Omental fat pad (tissue), 4 donors: ENCODE measurements at places on chromosomes 16 and 17.

DNA sequence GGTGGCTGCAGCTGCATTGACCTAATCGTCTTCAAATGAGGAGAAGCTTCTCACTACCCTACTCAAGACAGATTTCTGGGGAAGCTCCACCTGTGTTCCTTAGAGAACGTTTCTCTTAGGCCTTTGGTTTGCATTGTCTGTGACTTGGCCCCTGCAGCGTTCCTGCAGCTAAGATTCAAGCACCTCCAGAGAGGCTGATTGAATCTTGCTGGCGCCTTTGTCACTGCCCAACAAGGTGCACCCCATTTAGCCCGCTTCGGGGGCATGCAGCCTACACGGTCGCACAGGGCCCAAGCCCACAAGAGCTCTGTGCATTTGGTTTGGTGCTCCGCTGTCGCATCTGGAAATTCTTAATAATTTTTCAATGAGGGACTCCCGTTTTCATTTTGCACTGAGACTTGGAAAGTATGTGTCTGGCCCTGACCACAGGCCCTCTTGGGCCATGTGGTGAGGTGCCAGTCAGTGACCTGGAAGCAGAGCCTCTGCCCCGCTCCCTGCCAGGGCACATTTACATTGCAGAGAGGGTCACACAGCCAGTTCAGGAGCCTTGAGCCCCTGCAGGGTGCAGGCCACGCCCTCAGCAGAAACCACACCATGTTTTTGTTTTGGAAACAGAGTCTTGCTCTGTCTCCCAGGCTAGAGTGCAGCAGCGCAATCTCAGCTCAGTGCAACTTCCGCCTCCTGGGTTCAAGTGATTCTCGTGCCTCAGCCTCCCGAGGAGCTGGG, 51.1 kb upstream of the CACNG5 start:
- DNase-seq = no peak

GRCh38 chr16:49498666-49499413, 125.2 kb downstream of the C16orf78 start:
- DNase-seq = no peak

GRCh38 chr16:51773071-51773890, 622.2 kb upstream of the SALL1 start:
- no peak for DNase-seq

GRCh38 chr17:65208717-65209116, 71.5 kb downstream of the RGS9 start:
- no peak for DNase-seq

DNA sequence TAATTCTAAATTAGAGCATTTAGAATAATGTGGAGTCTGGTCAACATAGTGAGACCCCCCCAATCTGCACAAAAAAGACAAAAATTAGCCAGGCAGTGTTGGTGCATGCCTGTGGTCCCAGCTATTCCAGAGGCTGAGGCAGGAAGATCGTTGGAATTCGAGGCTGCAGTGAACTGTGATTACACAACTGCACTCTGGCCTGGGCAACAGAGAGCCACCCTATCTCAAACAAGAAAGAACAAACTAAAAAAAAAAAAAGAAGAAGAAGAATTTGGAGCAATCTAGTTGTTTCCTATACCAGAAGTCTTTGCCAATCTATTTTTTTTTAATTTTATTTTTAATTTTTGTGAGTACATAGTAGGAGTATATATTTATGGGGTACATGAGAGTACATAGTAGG, 6.0 kb downstream of the CETP start:
- no peak for DNase-seq

DNA sequence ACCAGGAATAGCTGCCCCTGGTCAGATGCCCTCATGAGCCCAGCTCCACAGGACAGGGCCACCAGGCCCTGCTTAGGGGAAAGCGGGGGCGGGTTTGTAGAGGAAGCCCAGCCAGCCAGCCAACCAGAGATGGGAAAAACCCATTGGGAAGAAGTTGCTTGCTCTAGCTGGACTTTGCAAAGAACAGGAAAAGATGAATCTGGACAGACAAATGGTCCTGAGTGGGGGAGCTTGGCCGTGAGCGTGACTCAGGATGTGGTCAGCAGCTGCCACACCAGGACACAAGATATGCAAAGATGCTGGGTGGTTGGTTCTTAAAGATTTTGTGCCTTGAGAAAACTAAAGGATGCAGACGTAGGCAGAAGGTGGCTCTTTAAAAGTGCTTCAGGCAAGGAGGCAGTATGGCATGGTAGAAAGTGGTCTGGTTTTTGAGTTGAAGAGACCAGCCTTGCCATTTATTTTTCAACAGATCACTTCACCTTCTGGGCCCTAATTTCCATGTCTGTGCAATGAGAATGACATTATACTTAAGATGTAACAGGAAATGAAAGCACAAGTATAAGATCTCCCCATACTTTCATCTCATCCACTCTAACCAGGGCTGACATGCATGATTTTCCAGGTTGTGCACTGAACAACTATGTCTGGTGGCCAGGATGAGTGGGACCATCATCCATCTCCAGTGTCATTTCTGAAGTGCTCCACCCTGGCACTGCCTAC, 27.8 kb upstream of the HEATR6 start:
- DNase-seq = no peak

DNA sequence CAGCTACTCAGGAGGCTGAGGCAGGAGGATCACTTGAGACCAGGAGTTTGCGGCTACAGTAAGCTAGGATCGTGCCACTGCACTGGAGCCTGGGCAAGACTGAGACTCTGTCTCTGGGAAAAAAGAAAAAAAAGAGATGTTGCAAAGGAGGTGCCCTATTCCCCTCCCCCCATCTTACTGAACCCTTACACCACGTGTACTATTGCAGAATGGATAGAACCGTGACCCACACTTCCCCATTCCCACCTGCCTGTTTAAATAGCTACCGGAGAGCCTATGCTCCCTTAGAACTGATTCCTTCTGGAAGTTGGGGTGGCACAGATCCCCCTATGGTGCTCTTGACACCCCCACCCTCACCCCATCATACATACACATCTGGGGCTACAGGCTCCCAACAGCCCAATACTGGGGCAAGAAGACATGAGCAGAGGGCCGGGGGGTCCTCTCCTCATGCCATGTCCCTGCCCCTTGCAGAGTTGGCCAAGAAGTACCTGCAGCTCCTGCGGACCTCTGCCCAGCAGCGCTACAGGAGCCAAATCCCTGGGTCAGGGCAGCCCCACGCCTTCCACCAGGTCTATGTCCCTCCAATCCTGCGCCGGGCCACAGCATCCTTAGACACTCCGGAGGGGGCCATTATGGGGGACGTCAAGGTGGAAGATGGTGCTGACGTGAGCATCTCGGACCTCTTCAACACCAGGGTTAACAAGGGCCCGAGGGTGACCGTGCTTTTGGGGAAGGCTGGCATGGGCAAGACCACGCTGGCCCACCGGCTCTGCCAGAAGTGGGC, 35.7 kb downstream of the NLRC5 start:
- no peak for DNase-seq

DNA sequence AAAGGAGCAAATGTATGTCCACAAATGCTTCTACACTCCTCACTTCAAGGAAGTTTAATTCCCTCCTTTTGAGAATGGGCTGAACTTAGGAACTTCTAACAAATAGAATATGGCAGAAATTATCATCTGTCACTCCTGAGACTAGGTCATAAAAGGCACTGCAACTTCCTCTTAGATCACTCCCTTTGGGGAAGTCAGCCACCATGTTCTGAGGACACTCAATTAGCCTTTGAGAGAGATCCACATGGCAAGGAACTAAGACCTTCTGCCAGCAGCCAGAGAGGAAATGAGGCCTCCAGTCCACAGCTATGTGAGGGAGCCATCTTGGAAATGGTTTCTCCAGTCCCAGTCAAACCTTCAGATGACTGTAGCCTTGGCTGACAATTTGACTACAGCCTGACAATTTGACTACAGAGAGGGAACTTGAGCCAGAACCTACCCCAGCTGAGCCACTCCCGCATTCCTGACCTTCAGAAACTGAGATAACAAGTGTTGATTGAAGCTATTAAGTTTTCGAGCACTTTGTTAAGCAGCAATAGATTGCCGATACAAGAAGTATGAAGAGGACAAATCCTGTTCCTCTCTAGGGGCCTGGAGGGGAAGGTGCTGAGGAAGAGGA, 113.4 kb upstream of the SEC14L1 start:
- no peak for DNase-seq

- DNase-seq = no peak
These were observed 452.1 kb upstream of the ASIC2 start for GRCh38 chr17:33745047-33745760.

DNA sequence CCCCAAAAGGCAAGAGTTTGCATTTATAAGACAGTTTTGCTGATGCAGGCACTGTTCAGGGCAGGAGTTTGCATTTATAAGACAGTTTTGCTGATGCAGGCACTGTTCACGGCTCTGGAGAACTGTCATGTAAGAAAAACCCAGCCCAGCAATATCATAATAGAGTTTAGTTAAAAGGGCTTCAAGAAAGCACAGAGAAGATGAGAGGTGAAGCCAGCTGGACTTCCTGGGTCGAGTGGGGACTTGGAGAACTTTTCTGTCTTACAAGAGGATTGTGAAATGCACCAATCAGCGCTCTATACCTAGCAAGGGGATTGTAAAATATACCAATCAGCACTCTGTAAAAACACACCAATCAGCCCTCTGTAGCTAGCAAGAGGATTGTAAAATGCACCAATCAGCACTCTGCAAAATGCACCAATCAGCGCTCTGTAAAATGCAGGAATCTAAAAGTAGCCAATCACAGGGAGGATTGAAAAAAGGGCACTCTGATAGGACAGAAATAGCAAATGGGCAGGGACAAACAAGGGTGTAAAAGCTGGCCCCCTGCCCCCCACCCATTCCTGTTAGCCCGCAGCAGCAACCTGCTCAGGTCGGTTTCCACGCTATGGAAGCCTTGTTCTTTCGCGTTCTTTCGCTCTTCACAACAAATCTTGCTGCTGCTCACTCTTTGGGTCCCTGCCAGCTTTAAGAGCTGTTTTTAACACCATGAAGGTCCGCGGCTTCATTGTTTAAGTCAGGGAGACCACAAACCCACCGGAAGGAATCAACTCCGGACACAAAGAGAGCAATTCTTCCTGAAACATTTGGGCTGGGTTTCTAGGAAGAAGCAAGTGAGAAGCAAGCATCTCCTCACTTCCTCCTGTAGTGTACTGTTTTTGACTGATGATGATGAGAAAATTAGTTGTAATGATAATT, 1.8 kb upstream of the CBX1 start:
- DNase-seq = no peak

- no peak for DNase-seq
These were observed 190.9 kb downstream of the HS3ST3A1 start for GRCh38 chr17:13410874-13411273.

DNA sequence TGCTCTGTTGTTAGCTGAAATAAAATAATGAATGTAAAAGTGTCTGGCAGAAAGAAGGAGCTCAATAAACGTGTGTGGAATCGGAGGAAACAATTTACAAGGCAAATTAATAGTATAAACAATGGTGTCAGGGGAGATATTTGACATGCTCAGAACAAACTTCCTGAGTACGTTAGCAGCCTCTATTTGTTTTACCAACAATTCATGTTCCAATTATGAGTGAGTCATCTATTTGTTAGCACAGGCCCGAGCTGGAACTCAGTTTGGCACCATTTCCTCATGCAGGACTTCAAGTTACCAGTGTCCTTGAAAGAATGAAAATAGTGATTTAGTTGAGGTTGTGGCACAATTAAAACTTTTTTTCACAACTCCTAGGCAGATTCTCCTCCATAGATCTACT, 9.1 kb downstream of the ASIC2 start:
- no peak for DNase-seq

- no peak for DNase-seq
These were observed 26.4 kb downstream of the ARHGAP17 start for GRCh38 chr16:24988593-24989338.

GRCh38 chr16:907842-908241, 62.9 kb downstream of the LMF1 start:
- DNase-seq = no peak

- no peak for DNase-seq
These were observed 46.7 kb downstream of the C16orf82 start for GRCh38 chr16:27113341-27113841.

DNA sequence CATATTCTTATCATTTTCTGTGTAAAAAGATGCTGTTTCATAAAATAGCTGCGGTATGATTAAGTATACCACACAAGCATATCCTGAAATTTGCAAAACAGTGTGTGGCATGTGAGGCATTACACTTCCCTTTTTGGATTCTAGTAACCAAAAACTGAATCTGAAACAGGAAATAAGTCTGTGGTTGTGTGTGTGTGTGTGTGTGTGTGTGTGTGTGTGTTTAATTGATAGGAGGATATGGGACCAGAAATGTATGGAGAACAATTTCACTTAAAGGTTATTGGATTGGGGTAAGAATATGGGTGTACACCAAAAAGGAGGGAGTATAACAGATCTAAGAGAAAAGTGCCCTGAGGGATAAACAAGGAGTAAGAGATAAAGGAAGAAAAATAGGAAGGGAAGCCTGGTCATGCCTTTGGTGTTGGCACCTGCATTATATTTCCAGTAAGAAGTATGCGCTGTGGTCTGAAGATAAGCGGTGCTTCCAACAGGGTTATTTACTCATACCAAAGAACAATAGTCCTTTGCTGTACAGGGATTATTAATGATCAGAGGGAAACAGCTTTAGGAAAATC, 4.0 kb downstream of the LYRM1 start:
- no peak for DNase-seq

DNA sequence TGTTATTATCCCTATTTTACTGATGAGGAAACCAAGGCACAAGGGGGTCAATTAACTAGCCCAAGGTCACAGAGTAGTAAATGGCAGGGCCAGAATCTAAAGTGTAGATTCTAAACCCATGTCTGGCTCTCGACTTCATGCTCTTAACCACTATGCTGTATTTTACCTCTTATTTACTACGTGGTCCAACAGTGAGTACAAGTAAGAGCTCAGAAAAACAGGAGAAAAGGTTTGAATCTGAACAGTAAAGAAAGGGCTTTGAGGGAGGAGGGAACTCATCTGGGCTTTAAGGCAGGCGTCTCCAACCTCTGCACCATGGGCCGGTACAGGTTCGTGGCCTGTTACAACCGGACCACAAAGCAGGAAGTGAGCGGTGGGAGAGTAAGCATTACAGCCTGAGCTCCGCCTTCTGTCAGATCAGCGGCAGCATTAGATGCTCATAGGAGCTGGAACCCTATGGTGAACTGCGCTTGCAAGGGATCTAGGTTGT, 62.9 kb downstream of the SMURF2 start:
- no peak for DNase-seq

DNA sequence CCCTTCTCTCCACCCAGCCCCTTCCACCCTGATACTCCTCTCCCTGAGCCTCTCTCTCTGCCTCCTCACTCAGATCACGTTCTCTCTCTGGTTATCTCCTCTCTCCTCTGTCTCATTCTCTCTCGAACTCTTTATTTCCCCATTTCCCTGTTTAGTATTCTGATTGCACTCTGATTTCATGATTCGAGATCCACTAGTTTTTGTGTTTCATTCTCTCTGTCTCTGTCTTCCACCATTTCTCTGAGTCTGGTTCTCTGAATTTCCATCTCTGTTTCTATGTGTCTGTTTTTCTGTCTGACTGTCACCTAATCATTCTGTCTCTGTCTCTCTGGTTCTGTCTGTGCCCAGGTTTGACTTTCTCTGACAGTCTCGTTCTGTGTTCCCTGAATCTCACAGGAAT, 2.0 kb downstream of the SEZ6L2 start:
- DNase-seq = no peak

DNA sequence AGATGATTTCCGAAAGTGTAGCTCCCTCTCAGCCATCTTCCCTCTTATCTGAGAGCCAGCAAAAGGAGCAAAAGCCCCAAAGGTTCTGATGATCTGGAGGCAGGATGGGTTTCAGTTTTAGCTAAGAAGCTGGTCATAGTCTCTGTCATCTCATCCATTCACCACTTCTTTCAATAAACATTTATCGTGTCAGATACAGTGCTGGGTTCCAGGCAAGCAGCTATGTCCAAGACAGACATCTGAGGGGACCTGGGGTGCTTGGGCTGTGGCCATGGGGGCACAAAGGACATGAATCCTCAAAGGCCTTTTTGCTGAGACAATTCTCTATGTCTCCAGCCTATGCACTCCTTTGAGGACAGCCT, 1.0 kb upstream of the ETV4 start:
- DNase-seq = no peak
